ENCODE measurements at places on chromosomes 2 and 18. TPM values are rescaled to one million over a fixed set of nuclear protein-coding genes. Genes with fewer than 3 reads are reported as not detected.

Gene C1QL2
- total RNA-seq, result not detected

Gene ZNF892
- 2.0 TPM for total RNA-seq

Gene IL1RL2
- total RNA-seq, result not detected

Gene CCDC195
- not detected for total RNA-seq

Gene KCNJ3
- total RNA-seq, result 0.37 TPM

Gene NAT8
- not detected for total RNA-seq

Gene GPR75
- 1.9 TPM for total RNA-seq

Gene COL4A4
- total RNA-seq, result 9.9 TPM

Gene GPAT2
- 4.7 TPM for total RNA-seq

Gene TTN
- total RNA-seq, result 2,645 TPM

Gene IL37
- total RNA-seq, result not detected

Gene FMNL2
- 5.7 TPM for total RNA-seq

GRCh38 chr2:64865831-64866345 is 123.3 kb upstream of the SLC1A4 start:
- DNase-seq, result no peak

DNA sequence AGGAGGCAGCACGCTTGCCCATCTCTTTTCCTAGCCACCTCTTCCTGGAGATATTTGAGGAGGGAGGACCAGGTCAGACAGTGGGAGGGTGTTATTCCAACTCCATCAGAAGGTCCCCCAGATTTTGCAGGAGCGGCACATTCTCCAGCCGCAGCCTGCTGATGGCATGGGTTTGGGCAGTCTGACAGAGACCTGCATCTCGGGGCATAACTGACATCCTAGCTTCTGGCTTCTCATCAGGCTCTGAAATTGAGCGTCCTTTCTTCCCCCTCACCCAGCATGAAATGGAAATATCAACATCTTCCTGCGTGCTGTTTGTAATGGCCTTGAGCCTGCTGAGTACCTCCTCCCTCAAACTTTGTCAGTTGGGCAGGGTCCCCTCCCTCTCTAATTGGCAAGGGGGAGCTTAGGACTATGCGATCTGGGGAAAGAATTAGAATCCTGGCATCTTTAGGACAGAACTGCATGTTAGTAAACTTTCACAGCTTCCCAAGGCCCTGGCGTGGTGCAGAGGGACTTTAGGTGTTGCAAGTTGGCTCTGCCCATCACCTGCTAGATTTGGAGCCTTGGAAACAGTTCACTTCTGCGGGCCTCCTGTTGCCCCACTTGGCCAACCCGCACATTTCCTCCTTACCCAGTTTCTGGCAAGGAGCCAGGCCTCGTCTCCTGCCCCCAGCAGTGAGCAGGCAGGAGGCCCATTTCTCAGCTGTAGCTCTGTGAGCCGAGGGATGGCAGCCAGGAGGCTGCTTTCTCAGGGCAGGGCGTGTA is 2.2 kb downstream of the ITM2C start:
- DNase-seq, result no peak

DNA sequence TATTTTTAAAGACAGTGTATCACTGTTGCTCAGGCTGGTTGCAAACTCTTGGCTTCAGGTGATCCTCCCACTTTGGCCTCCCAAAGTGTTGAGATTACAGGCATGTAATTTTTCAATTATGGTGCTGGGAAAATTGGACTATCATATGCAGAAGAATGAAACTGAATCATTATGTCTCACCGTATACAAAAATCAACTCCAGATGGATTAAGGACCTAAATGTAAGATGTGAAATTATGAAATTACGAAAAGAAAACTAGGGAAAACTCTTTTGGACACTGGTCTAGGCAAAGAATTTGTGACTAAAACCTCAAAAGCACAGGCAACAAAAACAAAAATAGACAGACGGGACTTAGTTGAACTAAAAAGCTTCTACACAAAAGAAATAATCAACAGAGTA is 31.2 kb downstream of the MAP3K2 start:
- DNase-seq, result no peak

GRCh38 chr2:159226608-159227385 is 59.7 kb downstream of the WDSUB1 start:
- DNase-seq, result no peak

DNA sequence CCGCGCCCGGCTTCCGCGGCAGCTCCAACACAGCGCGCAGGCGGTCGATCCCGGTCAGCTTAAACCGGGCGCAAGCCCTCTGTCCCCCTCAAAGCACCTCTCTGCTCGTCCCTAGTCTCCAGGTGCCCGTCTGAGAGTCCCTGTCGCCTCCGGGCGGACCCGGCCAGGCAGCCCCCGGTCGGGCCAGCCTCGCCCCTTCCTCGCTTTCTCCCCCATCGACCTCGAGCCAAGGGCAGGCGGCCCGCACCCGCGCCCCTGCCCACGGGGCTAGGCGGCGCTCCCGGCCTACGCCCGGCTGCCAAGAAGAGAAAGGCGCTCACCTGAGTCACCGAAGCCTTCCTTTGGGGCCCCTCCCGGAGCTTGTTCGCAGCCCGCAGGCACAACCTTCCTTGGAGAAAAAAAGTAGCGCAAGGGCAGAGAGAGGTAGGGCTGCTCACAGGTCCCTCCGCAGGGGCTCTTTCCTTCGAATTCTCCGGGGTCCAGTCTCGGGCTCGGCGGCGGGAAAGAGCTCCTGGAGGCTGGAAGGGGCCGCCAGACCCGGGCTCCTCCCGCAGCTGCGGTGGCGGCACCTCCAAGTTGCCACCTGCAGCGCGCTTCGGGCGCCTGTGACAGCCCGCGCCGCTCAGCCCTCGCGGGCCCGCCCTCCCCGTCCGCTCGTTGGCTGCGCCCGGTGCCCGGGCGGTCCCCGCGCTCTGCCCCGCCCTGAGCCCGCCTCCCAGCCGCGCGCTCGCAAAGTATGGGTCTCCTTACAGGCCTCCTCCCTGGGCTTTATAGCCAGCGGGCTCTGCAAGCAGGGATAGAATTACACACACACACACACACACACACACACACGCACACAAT is 86.5 kb upstream of the EPB41L3 start:
- peak; percentile 68 for DNase-seq

- DNase-seq, result peak; percentile 94
Observed at GRCh38 chr2:152718076-152718908, at the start of gene ARL6IP6. Gene ARL6IP6, plus strand, starts transcription at chr2:152718620. Its CDS starts 5 bp downstream, at chr2:152718625.

DNA sequence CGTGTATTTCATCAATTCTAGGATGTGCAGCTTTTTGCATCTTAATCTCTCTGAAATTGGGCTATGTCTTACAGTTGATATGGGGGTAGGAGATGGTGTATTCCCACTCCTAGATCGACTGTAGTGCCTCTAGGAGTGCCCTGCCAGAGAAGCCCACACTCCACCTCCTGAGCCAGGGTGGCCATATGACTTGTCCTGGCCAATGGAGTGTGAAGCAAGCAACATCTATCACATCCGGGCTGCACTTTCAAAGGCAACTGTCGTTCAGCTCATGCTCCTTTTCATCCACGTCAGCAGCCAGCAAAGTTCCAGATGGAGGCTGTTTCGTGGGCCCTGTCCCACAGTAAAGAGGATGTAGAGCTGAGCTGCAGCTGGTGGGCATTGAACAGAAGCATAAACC is 149.4 kb upstream of the SLC1A4 start:
- DNase-seq, result no peak

GRCh38 chr2:217456016-217456415 is 546.8 kb downstream of the TNS1 start:
- DNase-seq, result no peak

DNA sequence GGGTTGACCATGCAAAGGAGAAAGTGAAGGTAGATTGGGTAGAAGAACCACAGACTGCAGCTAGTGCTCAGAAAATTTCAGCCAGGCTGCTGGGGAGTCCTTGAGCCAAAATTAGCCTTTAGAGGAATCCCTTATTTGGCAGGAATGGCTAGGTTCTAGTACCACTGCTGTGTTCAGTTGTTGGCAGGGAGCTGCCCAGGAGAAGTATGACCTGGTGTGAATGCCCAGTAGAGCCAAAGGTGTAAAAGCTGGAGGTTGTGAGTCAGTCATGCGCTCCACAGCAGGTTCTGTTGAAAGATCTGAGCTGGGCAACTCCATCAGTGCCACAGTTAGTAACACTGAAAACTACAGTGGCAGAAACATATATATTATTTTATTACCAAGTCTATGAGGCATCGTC is 36.4 kb upstream of the TBR1 start:
- peak; percentile 33 for DNase-seq

- no peak for DNase-seq
Observed at GRCh38 chr2:174327021-174327840, 7.5 kb upstream of the SP9 start.

DNA sequence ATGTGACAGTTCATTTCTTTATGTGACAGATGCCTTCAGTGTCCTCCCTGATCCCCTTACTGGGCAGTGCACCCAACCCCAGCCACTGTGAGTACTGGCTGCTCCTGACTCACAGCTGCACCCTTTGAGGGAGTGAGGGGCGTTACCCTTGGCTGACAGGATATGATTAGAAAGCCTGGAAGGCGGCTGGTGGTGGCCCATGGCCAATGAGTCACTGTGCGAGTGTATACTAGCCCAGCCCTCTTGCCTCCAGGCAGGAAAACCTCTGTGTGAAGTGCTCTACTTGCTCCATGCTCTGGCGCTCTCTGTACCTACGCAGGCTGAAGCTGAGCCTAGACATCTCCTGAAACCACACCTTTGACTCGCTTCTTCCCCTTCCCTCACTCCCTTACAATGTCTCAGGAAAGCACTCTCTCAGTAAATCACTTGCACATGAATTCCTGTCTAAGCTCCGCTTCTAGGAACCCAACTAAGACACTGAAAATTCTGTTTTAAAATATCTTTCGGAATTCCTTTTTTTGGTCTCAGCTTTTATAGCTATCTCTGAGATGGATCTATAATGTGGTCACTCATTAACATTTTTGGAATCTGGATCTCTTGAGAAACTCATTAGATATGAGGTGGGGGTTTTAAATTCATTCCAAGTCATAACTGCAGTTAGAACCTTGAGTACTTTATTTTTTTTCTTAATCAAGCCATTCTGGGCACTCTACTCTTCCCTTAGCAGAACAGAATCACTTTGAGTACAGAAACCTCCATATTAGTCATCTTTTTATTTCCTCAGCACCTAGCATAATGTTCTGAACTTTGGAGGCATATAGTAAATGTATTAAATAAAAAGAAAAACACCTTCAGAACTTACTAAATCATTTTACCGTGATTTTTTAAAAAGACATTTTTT is 25.3 kb upstream of the STAM2 start:
- peak; percentile 56 for DNase-seq

DNA sequence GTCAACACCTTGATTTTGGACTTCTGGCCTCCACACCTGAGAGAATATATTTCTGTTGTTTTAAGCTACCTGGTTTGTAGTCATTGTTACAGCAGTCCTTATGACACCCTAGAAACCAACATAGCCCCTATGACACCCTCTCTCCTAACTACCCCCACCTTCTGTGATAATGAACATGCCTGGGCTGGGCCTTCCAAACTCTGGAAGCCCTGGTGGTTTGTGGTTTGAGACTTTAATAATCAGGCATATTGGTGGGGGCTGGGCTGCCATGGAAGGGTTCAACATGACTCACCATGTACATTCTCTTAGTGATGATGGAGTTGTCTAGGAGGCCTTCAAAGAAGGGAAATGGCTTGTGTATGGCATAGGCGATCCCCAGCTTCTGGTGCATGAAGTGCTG is 3.3 kb downstream of the SP110 start:
- no peak for DNase-seq

- DNase-seq, result no peak
Observed at GRCh38 chr2:16069663-16069932, 129.2 kb downstream of the MYCN start.

GRCh38 chr2:30235008-30235655 is 3.8 kb downstream of the LBH start:
- DNase-seq, result no peak

DNA sequence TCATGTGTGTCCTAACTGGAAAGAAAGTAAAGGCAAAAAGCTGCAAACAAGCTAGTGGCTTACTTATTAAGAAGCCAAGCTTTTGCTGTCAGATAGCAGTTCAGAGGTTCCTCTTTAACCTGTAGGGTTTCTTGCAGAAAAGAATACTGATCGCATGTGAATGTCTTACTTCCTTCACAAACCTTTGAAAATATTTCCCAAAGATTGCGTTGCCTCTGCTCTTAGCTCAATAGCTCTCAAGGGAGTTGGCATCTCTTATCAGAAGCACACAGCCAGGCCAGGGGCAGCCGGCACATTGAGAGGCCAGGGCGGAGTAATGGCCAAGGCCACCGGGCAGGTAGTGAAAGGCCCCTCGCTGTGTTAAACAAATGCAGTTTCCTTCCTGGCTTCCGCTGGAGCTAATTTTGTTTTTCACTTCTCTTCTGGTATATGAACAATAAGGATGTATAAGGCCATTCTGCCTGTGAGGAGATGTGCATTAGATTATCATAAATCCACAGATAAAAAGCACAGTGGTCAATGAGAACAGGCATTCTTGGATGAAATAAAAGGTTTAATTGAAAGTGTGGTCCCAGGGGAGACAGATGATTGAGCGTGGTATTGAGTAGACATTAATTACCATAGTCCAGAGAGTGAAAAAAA is 542.4 kb upstream of the NRP2 start:
- peak; percentile 30 for DNase-seq

DNA sequence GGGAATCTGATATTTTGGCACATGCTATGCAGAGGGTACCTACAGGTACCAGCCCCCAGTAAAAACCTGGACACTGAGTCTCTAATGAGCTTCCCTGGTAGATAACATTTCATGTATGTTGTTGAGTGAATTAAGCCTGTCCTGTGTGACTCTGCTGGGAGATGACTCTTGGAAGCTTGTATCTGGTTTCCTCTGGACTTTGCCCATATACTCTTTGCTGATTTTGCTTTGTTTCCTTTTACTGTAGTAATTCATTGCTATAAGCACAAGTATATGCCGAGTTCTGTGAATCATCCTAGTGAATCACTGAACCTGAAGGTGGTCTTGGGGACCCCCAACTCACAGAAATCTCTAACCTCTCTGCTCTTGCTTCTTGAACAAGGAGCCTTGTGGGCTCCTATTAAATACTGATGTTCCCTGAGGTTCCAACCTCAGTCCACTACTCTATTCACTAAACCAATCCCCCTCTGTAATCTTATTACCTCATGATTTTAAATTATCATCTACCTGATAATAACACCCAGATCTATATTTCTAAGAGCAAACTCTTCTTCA is 94.3 kb upstream of the WDSUB1 start:
- no peak for DNase-seq

DNA sequence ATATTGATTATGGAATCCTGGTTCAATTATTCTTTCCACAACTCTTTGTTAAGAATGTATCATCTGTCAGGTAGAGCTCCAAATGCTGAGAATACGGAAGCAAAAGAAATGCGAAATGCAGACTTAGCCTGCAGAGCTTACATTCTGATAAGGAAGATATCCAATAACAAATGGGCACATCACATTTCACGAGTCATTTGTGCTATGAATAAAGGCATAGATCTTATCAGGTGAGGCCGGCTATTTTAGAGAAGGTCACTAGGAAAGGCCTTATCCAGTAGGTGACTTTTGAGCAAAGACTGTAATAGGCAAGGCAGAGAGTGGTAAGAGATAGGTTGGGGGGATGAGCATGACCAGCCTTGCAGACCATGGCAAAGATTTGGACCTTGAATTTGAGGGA is 174.3 kb upstream of the SERPINE2 start:
- DNase-seq, result no peak

- peak; percentile 43 for DNase-seq
Observed at GRCh38 chr2:17752892-17753802, 463 bp downstream of the SMC6 start.
